ENCODE measurements at places on chromosomes 1 and 21.
A peak's percentile ranks its signal among the peaks of the same experiment; 100 is the strongest.

DNA sequence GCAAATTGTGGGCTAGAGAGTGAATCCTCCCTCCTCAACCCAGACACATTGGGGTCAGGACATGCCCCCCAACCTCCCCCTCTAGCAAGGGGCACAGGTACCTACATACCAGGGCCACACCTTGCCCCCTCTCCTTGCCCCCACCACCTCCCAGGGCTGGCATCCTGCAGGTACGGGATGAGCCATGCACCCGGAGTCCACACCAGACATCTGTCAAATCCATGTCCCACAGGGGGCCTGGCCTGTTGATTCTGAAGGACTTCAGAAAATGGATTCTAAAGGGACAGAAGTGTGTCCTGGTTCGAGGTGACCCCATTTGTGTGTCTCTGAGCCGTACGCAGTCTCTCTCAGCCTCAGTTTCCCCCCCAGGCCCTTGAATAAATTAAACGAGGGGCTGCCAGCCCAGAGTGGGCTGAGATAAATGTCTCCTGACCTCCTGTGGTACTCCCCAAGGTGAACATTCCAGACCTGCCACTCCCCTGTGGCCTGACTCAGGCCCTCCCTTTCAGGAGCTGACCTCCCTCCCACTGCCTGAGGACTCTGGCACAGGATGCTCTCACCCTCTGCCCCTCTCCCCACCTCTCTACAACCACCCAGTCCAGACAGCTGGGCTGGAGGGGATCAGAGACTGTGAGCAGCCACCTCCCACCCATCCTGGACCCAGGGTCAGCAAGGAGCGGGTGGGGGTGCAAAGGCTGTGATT lies 94.5 kb downstream of the EPHB2 start:
- no peak for DNase-seq

GRCh38 chr1:37471345-37472231 lies 2.8 kb upstream of the ZC3H12A start:
- DNase-seq: no peak

DNA sequence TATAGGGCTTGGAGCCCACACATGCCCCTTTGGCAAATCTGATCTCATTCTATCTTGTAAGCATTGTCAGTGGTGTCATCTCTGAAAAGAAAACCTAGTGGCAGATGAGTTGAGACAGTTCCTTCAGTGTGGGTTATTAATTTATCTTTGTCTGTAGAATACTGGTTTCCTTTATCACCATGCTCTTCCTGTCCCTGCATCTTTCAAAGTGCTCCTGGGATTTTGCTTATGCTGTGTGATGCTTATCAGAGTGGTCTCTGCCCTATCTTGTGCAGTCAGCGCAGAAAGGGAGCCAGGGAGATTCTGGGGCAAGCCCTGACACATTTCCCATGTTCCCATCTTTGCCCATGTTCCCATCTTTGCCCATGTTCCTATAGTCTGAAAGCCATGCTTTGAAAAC lies 402.9 kb downstream of the RWDD3 start:
- no peak for DNase-seq

- DNase-seq: no peak
Measured at GRCh38 chr1:51255331-51255730, 19.3 kb downstream of the RNF11 start.

- no peak for DNase-seq
Measured at GRCh38 chr1:14842891-14843290, 244.4 kb downstream of the KAZN start.

GRCh38 chr1:28157894-28158293 lies 18.6 kb downstream of the PTAFR start:
- no peak for DNase-seq

DNA sequence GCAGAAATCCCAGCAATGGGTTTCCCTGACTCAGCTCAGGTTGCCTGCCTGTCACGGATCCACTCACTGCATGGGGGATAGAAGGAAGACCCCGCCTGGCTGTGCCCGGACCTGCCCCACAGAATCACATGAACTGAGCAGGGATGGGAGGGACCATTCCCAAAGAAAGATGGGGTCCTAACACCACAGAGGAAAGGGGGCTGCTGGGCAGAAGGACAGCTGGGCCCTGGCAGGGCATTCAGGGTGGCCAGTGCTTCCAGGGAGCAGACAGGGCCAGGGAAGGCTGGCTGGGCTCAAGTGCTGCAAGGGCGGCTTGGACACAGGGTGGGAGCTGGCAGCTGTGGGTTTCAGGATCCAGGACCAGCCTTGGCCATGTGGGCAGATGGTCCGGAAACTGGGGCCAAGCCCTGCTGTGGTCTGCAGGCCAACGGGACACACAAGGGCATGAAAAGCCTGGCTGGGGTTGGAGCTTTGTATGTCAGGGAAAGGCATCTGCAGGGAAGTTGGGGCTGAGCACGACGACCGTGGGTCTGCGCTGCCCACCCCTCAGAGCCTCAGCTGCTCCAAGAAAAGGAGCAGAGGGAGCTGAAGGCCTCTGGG lies 723.9 kb downstream of the PTPRU start:
- no peak for DNase-seq

GRCh38 chr1:90325168-90325567 lies 330.3 kb downstream of the ZNF326 start:
- DNase-seq: no peak

DNA sequence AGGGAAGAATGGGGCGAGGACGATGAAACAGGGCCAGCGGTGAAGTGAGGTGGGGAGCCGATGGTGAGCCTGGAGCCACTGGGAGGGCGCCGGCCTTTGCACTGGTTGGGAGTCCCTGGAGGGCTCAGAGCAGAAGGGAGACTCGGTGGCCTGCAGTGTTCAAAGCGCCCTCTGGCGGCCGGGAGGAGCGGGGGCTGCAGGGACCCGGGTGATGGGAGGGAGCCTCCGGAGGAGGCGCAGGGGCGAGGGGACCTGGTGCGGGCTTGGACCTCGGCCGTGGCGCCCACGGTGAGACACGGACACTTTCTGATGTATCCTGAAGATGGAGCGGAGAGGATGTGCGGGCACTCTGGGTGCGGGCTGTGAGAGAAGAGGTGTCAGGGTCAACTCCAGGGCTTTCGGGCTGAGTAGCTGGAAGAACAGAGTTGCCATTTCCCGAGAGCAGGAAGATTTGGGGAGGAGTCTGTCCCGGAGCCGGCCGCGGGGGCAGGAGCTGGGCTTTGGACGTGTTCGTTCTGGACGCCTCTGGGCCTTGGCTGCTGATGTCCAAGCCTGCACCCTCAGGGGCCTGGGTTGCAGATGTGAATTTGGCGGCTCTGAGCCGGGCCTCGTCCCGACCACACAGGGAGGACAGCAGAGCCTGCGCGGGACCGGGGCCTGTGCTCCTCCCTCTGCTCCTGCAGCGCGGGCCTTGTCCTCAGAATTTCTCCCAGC lies 29.7 kb downstream of the HEYL start:
- peak; percentile 63 for DNase-seq

GRCh38 chr1:239293350-239294110 lies 92.8 kb upstream of the CHRM3 start:
- no peak for DNase-seq

DNA sequence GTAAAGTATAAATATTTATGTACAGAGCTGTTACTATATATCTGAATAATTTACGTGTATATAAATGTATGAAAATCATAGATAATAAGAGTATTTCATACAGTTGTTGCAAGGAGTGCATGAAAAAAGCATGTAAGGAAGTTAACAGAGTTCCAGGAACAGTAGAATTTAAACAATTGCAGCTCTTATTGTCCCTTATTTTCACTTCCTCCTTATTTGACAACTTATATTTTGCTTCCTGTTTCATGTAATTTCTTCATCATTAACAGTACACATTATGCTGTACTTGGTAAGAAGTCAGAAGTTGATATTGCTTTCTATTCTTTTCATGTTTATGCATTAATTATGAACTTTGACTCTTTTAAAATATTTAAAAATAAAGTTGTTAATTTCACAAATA lies 681.5 kb downstream of the LRRIQ3 start:
- no peak for DNase-seq

- no peak for DNase-seq
Measured at GRCh38 chr1:216458812-216459211, 35.6 kb upstream of the USH2A start.

GRCh38 chr1:112083487-112083886 lies 94.0 kb upstream of the KCND3 start:
- DNase-seq: no peak

GRCh38 chr1:33815061-33815460 lies 48.8 kb upstream of the HMGB4 start:
- DNase-seq: no peak

DNA sequence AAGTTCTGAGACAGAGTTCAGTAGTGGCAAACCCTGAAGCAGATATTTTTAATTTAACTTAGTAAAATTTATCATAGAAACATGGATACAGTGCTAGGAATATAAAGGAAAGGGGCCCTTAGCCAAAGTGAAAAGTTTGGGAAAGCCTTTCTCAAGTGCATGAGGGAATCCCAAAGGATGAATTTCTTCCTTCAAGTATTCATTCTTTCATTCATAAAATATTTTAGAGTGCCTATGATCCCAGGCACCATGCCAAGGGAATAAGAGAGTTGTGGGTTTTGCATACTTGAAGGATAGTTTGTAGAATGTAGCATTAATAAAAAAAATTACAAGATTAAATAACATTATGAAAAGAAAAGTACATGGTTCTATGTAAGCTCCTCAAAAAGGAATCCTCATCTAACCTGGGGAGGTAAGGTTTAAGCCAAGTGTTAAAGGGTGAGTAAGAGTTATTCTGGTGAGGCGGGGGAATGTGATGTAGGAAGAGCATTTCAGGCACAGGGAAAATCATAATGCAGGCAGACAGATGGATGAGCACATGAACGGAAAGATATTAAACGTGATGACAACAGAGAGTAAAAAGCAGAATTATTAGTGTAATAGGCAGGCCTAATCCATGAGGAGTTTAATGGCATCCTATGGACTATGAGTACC lies 40.4 kb upstream of the NTNG1 start:
- DNase-seq: no peak

DNA sequence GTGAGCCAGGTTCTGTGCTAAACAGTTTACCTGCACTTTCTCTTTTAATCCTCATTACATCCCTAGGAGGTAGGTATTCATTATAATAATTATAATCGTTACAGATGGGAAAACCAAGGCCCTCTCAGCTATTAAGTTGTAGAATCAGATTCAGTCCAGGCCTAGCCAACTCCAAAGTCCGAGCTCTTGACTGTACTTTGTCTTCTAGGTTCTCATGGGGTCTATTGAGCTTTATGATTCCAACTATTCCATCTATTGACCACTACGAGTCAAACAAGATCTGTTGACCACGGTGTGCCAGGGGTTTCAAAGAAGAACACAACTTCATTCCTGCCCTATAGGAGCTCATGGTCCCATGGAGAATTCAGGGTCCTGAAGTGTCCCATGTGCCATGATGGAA lies 2.0 kb downstream of the IFNLR1 start:
- no peak for DNase-seq

DNA sequence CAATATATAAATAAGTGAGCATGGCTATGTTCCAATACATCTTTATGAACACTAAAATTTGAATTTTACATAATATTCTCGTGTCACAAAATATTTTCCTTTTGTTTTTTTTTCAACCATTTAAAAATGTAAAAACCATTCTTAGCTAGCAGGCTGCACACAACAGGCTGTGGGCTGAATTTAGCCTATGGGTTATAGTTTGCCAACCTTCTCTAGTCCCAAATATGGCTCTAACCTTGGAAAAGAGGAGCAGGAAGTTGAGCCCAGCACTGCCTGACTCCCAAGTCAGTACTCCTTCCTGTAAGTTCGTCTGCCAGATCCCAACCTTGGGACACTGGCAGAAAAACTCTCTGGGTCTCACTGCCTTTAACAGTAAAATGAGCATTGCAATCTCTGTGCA lies 13.4 kb downstream of the C1QB start:
- no peak for DNase-seq

GRCh38 chr1:97489834-97490233 lies 431.0 kb downstream of the DPYD start:
- DNase-seq: no peak

DNA sequence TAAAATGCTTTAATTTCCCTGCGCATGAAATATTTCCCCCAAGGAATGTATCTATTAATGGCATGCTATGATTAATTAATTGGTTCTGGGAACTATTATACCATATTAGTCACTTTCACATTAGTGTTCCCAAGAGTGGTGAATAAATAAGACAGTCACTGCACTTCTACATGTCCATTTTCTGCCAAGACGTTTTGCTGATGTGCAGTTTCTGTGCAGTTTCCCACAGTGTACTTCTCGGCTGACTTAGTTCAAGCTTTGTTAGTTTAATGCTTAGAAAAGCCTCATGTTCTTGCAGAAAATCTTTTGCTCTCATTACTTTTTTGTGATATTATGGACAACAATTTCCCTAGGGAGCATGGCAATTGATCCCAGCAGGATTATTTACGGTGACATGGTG lies 1014.5 kb downstream of the BRINP3 start:
- no peak for DNase-seq

DNA sequence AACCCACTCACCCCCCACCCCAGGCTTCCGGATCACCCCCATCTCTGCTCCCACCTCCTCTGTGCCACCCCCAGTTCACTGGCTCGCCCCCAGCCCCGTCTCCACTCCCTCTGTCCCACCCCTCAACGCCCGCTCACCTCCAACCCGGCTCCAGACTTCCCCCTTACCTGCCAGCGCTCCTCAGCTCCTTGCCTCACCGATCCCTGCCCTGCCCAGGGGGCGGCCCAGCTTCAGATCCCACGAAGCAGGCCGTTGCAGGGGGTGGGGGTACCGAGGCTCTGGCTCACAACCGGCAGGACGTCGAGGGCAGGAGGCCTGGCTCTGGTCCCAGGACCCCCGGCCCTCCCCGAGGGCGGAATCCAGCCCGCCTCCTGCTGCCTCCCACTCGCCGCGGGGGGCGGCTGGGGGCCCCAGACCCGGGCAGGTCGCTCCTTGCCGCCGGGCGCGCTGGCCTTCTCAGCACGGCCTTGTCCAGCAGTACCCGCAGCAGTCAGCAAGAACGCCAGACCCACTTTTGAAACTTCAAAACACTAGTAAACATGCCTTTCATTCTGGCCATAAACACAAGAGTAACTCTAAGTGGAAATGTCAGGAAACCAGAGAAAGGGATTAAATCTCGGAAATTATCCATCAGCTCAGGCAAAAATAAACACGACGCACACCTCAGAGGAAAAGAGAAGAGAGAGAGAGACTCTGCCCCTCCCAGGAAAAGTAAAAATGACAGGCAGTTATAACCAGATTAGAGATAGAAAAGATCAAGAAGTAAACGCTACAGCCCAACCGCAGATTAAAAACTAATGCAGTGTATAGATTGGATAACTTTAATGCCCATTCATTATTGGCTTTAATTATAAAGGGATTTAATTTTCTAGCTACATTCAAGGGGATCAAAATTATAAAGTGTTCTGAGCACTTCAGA lies 1.0 kb upstream of the FAM89A start:
- DNase-seq: no peak

GRCh38 chr1:232952514-232953499 lies 2.4 kb downstream of the NTPCR start:
- peak; percentile 11 for DNase-seq

- peak; percentile 5 for DNase-seq
Measured at GRCh38 chr1:14915356-14916054, 238.0 kb upstream of the TMEM51 start.

- no peak for DNase-seq
Measured at GRCh38 chr1:198943484-198944187, 304.8 kb downstream of the PTPRC start.

DNA sequence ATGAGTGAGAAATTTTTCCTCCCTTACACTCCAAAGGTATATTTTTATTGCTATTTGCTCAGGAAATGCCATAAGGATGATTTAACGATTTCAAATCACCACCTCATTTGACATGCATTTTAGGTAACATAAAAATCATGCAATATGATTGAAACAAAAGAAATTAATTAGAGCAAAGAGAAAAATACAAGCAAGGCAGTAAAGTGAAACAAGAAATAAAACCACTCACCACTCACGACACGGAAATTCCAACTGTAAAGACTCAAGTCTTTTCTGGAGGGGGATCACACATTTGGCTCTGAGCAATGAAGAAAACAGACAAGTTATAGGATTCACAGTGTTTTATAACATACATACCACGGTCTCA lies 86.8 kb upstream of the ARHGAP29 start:
- no peak for DNase-seq

Data from CD4-positive, CD25-positive, alpha-beta regulatory T cell (primary cell).